Activated CD4-positive, alpha-beta T cell treated with anti-CD3 and anti-CD28 coated beads, Interleukin-2, amount 10 ng/mL, durations not matched to agents 24 days and 14 days (primary cell): ENCODE measurements at places on chromosomes 4 and X.
A peak's percentile ranks its signal among the peaks of the same experiment; 100 is the strongest.

DNA sequence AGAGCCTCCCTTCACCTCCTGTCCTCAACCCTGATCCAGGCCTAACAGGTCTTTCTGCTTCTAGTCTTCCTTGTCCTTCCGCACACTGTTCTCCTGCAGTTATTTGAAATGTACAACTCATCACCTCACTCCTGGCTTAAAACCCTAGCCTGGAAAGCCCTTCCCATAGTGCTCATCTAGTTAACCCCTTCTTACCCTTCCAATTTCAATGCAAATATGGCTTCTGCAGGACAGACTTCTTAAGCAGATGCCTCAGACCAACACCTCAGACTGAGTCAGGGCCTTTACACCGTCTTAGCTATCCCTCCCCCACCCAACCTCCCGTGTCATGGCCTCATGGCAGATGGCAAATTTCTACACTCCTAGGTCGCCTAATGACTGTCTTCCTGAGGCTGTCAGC, 130.4 kb downstream of the BCOR start:
- peaks cover 12% of the 10 kb centered on the region for H3K4me1 ChIP-seq
- H3K4me3 ChIP-seq = no peak overlapping the region
- H3K27me3 ChIP-seq = no peaks in the 10 kb centered on the region
- no peak for DNase-seq
- H3K27ac ChIP-seq = peak overlapping the region; percentile 15
- peaks cover 5% of the 10 kb centered on the region for H3K36me3 ChIP-seq

DNA sequence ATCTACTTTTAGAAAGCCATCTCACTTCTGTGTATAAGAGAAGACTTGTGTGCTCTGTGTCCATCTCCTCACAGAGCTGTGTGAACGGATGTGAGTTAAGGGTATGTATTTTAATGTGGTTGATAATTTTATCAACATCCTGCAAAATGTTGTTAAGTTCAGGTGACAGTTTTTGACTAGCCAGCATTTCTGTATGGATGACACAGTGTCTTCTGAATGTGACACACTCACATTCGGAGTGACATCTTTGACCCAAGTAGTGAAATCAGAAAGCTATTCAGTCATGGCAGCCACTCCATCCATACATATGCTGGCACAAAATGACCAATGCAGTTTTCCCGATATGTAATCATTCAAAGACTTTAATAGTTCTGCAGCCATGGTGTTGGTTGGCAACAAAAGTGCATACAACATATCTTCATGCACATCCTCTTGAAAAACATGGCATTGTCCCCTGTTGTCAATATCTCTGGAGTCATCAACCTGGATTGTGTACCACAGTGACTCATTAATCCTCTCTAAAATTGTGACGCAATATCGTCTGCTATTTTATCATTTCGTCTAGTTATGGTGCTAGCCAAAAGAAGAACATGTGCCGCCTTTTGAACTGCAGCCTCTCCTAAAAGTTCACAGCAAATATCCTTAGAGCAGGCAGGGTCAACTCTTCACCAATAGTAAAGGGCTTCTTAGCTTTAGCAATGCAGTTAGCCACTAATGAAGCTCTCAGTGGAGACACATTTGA, 6.8 kb upstream of the FGF2 start:
- H3K27me3 ChIP-seq = peaks cover 33% of the 10 kb centered on the region
- no peaks in the 10 kb centered on the region for H3K36me3 ChIP-seq
- H3K27ac ChIP-seq = no peak overlapping the region
- no peak overlapping the region for H3K4me3 ChIP-seq
- H3K4me1 ChIP-seq = peaks cover 7% of the 10 kb centered on the region
- no peak for DNase-seq

DNA sequence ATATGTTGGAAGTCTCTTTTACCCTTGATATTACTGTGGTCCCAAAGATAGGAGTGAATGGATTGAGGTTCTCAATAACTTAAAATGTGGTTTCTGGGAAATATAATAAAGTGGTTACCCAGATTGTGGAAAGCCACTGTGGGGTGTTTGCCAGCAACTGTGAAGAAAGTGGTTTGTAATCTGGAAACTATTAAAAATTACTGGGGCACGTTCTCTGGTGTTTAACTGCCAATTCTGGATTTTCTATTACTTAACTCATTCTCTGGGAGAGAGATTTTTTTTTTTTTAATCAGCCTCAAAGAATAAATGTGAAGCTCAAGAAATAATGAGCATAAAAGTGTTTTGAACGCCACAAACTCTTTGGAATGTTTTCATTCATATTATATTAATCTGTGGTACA, 4.9 kb upstream of the CXCL6 start:
- no peaks in the 10 kb centered on the region for H3K4me1 ChIP-seq
- H3K4me3 ChIP-seq = no peak overlapping the region
- peaks cover 6% of the 10 kb centered on the region for H3K27me3 ChIP-seq
- no peak for DNase-seq
- no peaks in the 10 kb centered on the region for H3K36me3 ChIP-seq

DNA sequence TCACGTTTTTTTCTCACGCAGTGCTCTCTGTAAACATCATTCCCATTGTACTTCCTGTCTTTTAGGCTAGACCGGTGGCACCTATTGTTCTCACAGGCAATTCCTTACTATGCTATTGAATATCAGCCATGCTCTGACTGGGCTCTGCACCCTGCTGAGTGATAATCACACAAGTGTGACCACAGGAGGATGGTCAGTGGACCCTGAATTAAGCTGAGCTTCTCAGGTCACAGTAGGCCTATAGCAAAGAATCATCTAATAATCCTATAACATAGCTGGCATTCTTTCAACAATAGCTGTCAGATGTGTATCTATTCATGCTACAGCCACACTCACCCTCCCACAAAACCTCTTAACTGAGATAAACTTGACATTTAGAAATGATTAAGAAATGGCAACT, 2399.8 kb upstream of the TENM3 start:
- no peaks in the 10 kb centered on the region for H3K36me3 ChIP-seq
- no peak overlapping the region for H3K4me3 ChIP-seq
- H3K27ac ChIP-seq = no peak overlapping the region
- H3K27me3 ChIP-seq = no peaks in the 10 kb centered on the region

- H3K36me3 ChIP-seq = peaks cover 20% of the 10 kb centered on the region
- H3K27ac ChIP-seq = no peak overlapping the region
- H3K4me1 ChIP-seq = peaks cover under 1% of the 10 kb centered on the region
- no peak overlapping the region for H3K4me3 ChIP-seq
- no peak for DNase-seq
- no peaks in the 10 kb centered on the region for H3K27me3 ChIP-seq
Measured at GRCh38 chrX:130125091-130125874, 15.0 kb upstream of the ELF4 start.

DNA sequence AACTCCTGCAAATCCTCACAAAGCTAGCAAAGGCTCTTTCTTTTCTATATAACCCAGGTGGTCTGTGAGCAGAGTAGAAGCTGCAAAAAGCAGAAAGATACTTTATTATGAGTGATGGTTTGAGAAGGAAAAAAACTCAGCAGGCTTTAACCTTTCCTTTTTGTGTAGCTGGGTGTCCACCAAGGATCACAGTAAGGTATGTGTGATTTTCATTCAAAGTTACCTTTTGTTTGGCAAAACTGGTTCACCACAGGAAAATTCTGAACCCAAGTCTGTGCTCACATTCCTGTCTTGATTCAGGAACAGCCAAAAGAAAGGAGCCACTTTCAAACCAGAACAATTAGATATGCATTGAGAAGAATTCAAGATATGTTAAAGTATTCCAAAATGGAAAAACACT, 35.7 kb downstream of the FRAS1 start:
- no peak for DNase-seq
- no peak overlapping the region for H3K27ac ChIP-seq
- no peaks in the 10 kb centered on the region for H3K4me1 ChIP-seq
- peaks cover 8% of the 10 kb centered on the region for H3K27me3 ChIP-seq
- no peaks in the 10 kb centered on the region for H3K36me3 ChIP-seq
- no peak overlapping the region for H3K4me3 ChIP-seq

DNA sequence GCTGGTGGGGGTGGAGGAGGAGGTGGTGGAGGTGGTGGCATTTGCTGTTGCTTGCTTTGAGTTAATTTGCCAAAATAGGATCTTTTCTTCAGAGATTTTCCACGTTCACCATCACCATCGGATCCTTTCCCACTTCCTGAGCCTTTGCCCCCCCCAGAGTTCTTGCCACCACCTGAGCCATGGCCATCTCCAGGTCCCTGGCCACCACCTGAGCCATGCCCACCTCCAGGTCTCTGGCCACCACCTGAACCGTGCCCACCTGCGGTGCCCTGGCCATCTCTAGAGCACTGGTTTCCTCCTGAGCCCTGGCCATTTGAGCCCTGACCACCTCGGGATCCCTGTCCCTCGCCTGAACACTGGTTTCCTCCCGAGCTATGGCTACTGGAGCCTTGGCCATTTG, 1.9 kb downstream of the IRS4 start:
- H3K4me1 ChIP-seq = no peaks in the 10 kb centered on the region
- DNase-seq = no peak
- no peak overlapping the region for H3K27ac ChIP-seq
- no peaks in the 10 kb centered on the region for H3K36me3 ChIP-seq
- no peak overlapping the region for H3K4me3 ChIP-seq

DNA sequence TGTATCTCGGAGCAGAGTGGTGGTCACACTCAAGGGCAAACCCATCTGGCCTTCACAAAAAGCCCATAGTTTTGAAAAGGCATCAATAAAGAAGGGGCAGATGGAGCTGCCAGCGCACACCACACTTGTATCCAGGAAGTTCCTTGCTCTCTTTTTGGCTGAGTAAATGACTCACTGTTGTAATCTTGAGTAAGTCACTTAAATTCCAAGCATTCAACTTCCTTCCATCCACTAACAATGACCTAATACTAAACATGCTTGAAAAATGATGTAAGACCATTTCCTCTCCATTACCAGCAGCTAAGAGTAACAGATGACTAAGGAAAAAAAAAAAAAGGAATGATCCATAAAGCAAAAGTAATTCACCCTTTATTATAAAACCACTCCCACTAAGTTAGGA, 32.4 kb upstream of the MYOZ2 start:
- no peak overlapping the region for H3K4me3 ChIP-seq
- DNase-seq = no peak
- peaks cover 2% of the 10 kb centered on the region for H3K27me3 ChIP-seq
- no peak overlapping the region for H3K27ac ChIP-seq
- H3K4me1 ChIP-seq = no peaks in the 10 kb centered on the region
- H3K36me3 ChIP-seq = no peaks in the 10 kb centered on the region

DNA sequence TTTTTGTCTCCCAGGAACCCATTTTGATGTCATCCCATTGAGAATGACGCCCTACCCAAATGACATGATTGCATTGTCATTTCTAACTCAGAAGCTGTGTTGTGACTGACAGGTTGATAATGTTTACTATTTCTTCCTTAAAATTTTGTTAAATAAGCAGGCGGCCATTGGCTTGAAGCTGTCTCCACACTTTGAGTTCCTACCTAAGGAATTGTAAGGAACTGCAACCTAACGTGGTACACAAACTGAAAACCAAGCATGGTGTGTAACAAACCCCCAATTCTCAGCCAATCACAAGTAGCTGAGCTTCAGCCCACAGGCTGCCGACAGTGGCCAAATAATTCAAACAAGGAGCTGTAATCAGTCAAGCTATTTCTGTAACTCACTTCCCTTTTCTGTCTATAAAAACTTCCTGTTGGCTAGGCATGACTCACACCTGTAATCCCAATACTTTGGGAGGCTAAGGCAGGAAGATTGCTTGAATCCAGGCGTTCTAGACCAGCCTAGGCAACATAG, 2.9 kb upstream of the MND1 start:
- DNase-seq = peak; percentile 52
- peaks cover 10% of the 10 kb centered on the region for H3K27me3 ChIP-seq
- H3K27ac ChIP-seq = no peak overlapping the region

DNA sequence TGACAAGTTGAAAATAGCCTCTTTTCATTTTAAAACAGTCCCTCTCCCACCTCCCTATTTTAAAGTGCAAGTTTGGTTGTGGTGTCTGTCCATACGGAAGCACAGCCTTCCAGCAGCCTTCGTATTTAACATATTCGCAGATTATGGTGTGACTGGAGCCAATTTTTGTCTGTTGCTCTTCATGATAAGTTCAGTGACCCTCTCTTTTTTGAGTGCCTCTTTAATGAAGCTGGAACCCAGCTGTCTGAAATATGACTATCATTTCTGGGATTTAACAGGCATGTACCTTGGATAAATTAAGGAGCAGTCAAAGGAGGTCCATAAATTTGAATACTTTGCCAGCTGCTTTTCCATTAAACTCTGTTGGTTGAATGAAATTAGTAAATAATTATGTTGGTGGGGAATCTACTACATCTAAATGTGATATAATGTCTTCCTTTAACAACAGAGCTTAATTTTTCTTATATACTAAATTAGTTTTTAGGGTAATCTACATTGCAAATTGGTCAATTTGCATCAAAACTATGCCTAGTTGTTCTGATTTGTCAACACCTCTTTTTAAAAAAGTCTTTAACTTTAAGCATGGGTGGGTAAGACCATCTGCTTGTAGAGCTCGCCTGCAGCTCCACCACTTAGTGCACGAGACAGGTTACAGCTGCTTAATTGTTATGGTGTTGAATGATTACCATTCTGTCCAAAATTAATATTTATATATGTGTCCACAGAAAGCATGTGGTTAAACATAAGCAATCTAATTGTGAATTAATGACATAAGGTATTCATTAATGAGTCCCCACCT, 216.6 kb downstream of the DCTD start:
- H3K36me3 ChIP-seq = no peaks in the 10 kb centered on the region
- DNase-seq = no peak
- no peak overlapping the region for H3K4me3 ChIP-seq
- no peak overlapping the region for H3K27ac ChIP-seq

GRCh38 chrX:150844016-150844415, 54.5 kb downstream of the CD99L2 start:
- no peak overlapping the region for H3K4me3 ChIP-seq
- H3K36me3 ChIP-seq = no peaks in the 10 kb centered on the region
- no peak overlapping the region for H3K27ac ChIP-seq
- H3K27me3 ChIP-seq = no peaks in the 10 kb centered on the region
- DNase-seq = no peak

DNA sequence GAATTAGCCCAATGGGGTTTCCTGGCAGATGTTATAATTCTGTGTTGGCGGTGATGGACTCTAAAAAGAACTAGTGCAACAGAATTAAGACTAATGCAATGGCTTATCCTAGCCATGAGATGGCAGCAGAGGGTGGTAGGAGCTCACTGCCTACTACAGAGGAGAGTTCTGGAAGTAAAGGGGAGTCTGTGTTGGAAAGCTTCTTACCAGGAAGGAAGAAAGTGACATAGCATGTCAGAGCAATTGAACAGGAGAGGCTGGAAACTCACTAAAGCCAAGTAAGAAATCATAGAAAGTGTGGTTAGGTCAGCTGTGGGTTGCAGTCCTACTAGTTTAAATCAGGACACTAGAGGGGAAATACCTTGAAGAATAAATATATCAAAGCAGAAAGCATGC, 6.3 kb upstream of the TRPC5OS start:
- H3K4me3 ChIP-seq = no peak overlapping the region
- no peaks in the 10 kb centered on the region for H3K36me3 ChIP-seq
- H3K4me1 ChIP-seq = peaks cover 3% of the 10 kb centered on the region
- H3K27ac ChIP-seq = no peak overlapping the region
- H3K27me3 ChIP-seq = no peaks in the 10 kb centered on the region

GRCh38 chr4:96685691-96686090, 845.8 kb downstream of the PDHA2 start:
- H3K27me3 ChIP-seq = no peaks in the 10 kb centered on the region
- H3K4me1 ChIP-seq = no peaks in the 10 kb centered on the region
- H3K27ac ChIP-seq = no peak overlapping the region
- no peak overlapping the region for H3K4me3 ChIP-seq
- no peak for DNase-seq
